ENCODE measurements at places on chromosomes 5 and 9. TPM values are rescaled to one million over a fixed set of nuclear protein-coding genes. Genes with fewer than 3 reads are reported as not detected.

CTXN3 gene
- 0.24 TPM for total RNA-seq

HAPLN1 gene
- not detected for total RNA-seq

MPDZ gene
- 2.2 TPM for total RNA-seq

CYLC2 gene
- total RNA-seq, result not detected

DNA sequence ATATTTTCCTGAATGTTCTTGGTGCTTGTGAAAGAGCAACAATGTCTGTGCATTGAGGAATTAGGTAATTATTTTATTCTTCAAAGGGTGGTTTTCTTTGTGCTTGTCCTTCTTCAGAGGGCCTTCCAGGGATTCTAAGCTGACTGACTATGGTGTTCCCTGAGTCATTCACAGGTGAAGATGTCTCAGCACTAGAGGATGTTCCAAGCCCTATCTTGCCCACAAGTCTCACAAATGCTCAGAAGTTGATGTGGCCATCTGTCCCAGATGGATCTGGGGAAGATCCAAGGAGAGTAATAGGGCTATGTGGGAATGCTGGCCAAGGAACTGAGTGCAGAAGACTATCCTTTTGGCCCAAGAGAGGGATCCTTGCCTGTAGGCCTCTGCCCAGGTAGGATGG lies 120.9 kb downstream of the ADAMTSL1 start:
- no peak for ATAC-seq

GRCh38 chr5:136037001-136037705 lies 8.4 kb downstream of the TGFBI start:
- no peak for ATAC-seq

DNA sequence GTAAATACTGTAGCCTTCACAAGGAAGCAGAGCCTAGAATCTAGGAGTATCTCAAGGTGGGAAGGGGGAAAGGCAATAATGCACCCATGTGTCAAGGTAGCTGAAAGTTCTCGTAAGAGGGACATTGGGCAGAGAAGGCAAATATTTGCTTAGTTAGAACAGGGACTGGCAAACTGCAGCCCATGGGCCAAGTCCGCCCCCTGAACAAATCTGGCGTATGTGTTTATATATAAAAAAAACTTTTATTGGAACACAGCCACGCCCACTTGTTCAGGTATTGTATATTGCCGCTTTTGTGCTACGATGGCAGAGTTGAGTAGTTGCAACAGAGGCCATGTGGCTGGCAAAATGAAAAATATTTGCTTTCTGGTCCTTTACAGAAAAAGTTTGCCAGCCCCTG lies 16.1 kb downstream of the KCNN2 start:
- no peak for ATAC-seq

GRCh38 chr5:19880458-19880857 lies 107.5 kb downstream of the CDH18 start:
- no peak for ATAC-seq
